ENCODE measurements at places on chromosomes 3 and 15.
A peak's percentile ranks its signal among the peaks of the same experiment; 100 is the strongest.

- no peak for DNase-seq
Observed at GRCh38 chr3:170302008-170302407, 55.5 kb upstream of the SKIL start.

GRCh38 chr15:60871731-60872130 is 357.4 kb downstream of the RORA start:
- DNase-seq, result no peak

- no peak for DNase-seq
Observed at GRCh38 chr15:65355988-65356353, 21.8 kb downstream of the IGDCC3 start.

- peak; percentile 15 for DNase-seq
Observed at GRCh38 chr3:7075901-7076300, 215.0 kb downstream of the GRM7 start.

DNA sequence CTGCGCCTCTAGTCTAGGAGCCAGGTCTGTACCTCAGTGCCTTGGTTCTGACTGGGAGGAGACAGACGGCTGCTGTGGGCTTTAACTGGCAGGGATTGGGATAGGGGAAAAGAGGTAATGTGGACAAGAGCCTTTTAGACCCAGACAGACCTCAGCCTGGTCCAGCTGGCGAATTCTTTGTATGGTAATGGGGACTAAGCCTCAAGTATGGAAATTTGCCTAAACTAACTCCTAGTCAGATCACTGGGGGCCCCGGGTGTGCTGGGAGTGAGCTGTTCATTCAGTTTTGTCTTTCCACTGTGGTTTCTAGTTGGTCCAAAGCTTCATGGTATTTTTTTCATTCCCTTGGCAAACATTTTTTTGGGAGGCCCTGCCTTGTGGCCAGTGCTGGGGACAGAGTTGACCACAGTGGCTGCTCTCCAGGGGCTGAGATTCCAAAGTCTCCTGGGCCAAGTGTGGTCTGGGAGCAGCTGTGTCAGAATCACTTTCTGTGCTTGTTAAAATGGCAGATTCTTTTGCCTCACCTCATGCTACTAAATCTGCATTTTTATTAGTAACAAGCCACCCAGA is 261.4 kb upstream of the C2CD4B start:
- DNase-seq, result no peak

GRCh38 chr3:100574536-100574935 is 34.9 kb upstream of the ADGRG7 start:
- DNase-seq, result no peak

DNA sequence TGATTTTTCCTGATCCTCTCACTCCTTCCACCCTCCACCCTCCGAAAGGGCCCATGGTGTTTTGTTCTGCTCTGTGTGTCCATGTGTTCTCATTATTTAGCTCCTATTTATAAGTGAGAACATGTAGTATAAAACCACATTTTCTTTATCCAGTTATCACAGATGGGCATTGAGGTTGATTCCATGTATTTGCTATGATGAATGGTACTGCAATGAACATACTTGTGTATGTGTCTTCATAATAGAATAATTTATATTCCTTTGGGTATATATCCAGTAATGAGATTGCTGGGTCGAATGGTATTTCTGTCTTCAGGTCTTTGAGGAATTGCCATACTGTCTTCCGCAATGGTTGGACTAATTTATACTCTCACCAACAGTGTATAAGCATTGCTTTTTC is 126.0 kb downstream of the IMPG2 start:
- DNase-seq, result no peak

GRCh38 chr3:53846851-53847155 is 435 bp downstream of the IL17RB start:
- DNase-seq, result no peak

- DNase-seq, result peak; percentile 57
Observed at GRCh38 chr3:157174290-157174648, 14.3 kb upstream of the CCNL1 start.

GRCh38 chr3:105878061-105878460 is 9.2 kb upstream of the CBLB start:
- DNase-seq, result no peak

DNA sequence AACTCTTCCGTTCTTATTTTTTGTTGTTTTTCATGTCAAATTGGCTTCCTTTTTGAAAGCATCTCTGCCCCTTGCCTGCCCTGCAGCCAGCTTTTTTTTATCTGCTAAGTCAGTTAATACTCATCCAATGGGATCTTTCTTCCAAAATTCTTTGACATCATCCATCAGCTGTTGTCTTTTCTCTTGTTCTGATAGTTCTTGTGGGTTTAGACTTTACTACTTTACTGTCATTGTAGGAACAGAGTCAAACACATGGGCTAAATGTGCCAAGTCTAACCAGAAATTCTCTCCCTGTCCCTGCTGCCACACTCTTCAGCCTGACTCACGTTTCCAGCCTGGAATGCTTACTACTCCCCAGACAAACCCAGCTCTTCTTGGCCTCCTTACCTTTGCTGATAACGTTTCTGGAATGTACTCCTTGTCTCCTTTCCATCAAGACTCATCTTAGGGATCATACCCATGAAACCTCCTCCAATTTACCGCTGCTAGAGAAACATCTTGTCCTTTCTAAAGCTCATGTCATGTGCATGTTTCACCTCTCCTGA is 10.7 kb upstream of the VPS8 start:
- DNase-seq, result no peak

- DNase-seq, result no peak
Observed at GRCh38 chr3:140626856-140627255, 51.0 kb upstream of the TRIM42 start.

DNA sequence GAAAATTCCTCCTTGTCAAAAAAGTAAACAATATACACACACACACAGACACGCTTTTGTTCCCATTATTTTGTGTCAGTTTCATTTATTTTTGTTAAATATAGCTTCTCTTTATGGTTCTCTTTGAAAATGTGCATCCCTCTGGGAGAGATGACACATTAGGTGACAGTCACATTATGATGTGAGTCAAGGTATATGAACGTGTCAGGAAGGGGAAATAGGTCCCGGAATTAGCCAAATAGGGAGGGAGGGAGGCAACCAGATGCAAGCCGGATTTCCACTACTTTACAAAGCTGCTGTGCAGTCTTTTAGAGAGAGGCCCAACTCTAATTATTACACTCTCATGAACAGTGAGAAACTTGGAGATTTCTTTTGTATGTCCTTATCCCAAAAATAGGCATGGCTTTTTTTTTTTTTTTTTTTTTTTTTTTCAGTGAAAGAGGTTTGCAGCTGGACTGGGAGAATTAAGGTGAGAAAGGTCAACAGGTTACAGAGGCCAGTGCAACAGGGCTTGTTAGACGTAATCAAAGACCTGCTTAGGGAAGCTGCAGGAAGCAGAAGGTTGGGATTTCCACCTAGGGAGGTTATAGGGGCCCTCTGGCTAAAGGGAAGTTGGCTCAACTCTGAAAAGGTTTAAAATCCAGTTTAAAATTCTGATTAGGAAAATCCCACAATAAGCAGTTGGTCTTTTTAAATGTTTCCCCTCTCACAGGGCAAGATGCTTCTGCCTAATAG is 240.5 kb upstream of the UBE2E1 start:
- DNase-seq, result no peak

DNA sequence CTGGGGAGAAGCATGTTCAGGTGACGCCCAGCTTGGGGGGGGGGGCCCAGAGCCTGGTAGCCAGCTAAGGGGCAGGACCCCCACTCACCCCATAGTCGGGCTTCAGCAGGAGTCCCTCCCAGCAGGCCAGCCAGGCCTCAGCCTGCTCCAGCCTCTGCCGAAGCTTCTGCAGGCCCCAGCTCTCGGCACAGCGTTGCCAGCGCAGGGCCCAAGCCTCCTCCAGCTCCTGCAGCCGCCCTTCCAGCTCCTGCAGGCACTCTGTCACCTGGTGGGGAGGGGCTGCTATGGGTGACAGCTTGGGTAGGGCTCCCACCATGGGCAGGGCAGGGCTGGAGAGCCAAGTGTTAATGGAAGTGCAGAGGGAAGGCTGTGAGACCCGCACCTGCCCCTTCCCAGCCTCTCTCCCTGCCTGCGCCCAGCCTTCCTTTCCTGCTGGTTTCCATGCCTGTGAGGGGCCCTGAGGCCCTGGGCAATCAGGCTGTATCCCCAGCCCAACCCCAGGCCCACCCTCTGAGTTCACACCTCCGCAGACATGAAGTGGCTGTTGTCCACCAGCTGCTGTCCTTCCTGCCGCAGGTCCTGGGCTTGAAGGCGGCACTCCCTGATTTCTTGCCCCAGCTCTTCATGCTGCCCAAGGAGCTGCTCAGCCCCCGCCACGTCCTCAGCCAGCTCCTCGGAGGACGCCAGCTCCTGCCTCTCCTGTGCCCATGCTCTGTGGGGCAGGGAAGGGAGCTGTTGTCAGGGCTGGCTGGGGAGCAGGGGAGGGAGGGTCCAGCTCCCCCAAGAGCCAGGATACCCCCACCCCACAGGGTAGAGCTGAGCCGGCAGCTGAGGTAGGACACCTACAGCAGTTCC is 14.3 kb downstream of the PLA2G4B start:
- no peak for DNase-seq

- no peak for DNase-seq
Observed at GRCh38 chr3:182327196-182327681, 466.1 kb upstream of the ATP11B start.

GRCh38 chr3:150073031-150073430 is 102.3 kb upstream of the PFN2 start:
- no peak for DNase-seq

DNA sequence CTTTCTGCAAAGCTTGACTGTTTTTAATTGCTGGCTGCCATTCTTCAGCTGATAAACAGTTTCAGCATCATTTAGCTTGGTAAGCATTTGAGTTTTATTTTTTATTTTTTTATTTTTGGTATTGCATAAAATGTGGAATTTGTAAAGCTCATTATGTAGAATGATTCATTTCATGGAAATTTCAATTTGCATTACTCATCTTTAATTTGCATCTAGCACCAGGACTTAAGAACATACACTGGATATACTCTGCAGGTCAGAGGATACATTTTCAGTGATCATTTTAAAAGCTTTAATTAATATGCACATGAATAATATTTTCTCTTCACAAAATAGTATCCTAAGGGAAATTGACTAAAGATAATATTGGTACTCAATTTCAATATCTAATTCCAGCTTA is 732.4 kb upstream of the BCHE start:
- DNase-seq, result no peak

GRCh38 chr3:8110966-8111798 is 390.4 kb upstream of the LMCD1 start:
- peak; percentile 90 for DNase-seq

GRCh38 chr15:88745696-88746095 is 57.5 kb upstream of the ACAN start:
- no peak for DNase-seq

DNA sequence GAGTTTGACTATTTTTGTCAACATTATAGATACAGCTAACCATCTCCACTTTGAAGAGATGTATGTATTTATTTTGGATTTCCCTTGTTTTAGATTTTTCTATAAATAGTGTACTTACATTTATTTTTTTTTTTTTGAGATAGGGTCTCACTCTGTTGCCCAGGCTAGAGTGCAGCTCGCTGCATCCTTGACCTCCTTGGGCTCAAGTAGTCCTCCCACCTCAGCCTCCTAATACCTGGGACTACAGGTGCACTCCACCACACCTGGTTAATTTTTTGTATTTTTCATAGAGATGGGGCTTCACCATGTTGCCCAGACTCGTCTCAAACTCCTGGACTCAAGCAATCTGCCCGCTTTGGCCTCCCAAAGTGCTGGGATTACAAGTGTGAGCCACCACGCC is 55.3 kb upstream of the TRPM1 start:
- no peak for DNase-seq

GRCh38 chr3:37308247-37308646 is 133.9 kb upstream of the LRRFIP2 start:
- DNase-seq, result peak; percentile 75

- DNase-seq, result peak; percentile 81
Observed at GRCh38 chr3:50436114-50436674, 67.2 kb downstream of the CACNA2D2 start.

- DNase-seq, result no peak
Observed at GRCh38 chr3:192875971-192876565, 41.6 kb downstream of the MB21D2 start.

DNA sequence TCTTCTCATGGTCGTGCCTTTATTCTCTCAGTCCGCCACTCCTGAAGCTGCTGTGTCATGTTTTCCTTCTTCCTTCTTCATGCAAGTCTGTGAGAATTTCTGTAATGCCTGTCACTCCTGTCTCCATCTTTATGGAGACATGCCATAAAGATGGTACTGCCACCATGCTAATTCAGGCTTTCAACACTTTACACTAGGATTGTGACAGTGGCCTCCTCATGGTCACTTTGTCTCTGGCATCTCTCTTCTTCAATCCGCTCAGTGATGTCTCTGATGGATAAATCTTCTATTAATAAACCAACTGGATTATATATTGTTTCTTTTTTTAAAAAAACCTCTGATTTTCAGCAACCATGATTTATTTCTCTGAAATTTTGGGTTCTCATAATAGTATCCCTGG is 18.1 kb downstream of the PPM1L start:
- DNase-seq, result no peak

- DNase-seq, result no peak
Observed at GRCh38 chr3:71465371-71466036, 118.0 kb downstream of the FOXP1 start.

GRCh38 chr3:78812166-78812565 is 955.6 kb downstream of the ROBO1 start:
- no peak for DNase-seq

DNA sequence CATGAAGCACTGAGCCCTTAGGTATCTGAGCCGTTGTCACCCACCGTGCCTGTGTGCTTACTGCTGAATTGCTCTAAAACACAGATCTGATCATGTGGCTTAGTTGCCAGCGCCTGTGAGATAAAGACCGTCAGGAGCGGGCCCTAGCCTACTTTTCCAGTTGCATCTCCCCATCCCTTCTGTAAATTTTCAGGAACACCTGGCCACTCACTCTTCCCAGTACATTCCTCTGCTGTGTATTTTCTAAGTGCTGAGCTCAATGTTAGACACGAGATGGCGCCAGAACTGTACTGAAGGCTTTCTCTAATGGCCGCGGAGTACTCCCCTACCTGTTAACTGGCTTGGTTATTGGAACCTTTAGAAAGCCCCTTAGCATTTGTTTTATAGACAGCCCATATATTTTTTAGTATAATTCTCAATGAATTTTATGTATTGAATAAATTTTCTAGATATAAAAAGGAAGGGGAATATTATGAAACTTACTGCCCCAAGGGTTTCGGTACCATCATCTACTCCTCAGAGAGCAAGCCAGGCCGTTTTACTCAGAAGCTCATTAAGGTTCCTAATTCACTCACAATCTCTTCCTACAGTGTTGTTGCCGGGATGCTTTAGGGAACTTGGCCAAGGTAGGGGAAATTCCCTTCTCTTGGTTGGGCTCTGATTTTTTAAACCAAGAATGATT is 16.7 kb upstream of the WNT7A start:
- DNase-seq, result peak; percentile 87

DNA sequence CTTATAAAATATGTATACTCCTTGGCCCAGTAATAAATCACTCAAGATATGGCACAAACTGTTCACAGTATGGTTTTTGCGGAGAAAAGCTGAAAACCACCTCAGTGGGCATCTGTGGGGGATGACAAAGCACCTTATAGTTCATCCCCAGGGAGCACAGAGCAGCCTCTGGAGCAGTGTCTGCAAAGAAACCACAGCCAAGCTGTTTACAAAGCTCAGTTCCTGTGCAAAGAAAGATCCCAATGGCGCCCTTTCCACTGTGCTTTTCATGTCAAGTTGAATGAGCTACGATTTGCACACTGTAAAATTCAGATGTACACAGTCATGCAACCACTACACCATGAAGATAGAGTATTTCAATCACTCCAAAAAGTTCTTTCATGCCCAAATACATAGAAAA is 2.5 kb upstream of the EFCC1 start:
- peak; percentile 58 for DNase-seq

- no peak for DNase-seq
Observed at GRCh38 chr3:64922213-64922612, 234.4 kb upstream of the ADAMTS9 start.

- no peak for DNase-seq
Observed at GRCh38 chr15:51327081-51327480, 11.3 kb downstream of the CYP19A1 start.
